Renal pelvis (tissue), 12 donors: ENCODE measurements at places on chromosomes 11 and 22. TPM values are rescaled to one million over a fixed set of nuclear protein-coding genes. Genes with fewer than 3 reads are reported as not detected.

DNA sequence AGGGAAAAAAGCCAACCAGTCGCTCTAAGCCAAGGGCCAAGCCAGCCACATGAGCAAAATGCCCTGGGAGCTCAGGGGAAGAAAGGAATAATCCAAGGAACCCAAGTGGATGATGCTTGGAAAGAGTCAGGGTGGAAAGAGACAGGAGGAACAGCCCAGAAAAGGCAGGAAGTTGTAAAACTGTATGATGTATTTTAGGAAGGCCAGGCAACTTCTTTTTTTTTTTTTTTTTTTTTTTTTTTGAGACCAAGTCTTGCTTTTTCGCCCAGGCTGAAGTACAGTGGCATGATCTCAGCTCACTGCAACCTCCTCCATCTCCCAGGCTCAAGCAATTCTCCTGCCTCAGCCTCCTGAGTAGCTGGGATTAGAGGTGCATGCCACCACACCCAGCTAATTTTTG lies 1.6 kb downstream of the LGALS12 start:
- DNase-seq = no peak

GRCh38 chr11:47400768-47401279 lies 7.6 kb upstream of the SLC39A13 start:
- no peak for DNase-seq

Gene CRYBA4
- not detected for polyA plus RNA-seq

DNA sequence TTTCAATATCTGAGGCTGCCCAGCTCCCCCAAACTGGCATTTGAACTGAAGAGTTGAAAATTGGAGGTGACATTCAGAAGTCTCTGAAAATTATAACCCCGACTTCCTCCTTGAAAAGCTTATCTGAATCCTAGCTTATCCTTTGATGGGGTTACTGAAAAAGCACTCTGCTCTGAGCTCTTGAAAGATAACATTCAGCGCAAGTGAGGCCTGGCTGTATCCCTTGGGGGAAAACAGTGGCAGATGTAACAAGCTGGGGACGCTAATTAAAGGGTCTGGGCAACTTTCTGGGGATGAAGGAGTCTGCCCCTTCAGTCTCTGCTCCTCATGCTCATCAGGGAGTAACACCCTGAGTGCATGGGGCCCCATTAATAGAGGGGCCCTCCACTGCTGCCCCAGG lies 402.0 kb upstream of the CADM1 start:
- no peak for DNase-seq

Gene GAB4
- not detected for polyA plus RNA-seq

DNA sequence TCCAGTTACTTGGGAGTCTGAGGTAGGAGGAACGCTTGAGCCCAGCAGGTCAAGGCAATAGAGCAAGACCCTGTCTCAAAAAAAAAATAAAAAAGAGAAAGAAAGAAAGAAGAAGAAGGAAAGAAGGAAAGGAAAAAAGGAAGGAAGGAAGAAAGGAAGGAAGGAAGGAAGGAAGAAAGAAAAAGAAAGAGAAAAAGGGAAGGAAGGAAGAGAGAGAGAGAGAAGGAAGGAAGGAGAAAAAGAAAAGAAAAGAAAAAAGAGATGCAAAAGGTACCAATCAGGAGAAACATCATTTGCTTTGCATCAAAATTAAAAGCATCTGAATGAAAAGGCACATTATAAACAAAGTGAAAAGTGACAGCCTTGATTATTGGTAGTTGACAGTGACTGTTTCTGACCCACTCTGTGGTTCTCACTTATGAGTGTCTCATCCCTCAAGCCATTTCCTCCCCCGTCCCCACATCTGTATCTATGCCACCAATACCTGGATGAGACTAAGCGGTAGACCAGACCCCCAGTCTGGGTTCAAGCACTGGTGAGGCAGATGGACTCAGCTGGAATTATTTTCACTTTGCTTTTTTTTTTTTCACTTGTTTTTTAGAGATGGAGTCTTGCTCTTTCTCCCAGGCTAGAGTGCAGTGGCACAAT lies 33.0 kb upstream of the XBP1 start:
- no peak for DNase-seq

DNA sequence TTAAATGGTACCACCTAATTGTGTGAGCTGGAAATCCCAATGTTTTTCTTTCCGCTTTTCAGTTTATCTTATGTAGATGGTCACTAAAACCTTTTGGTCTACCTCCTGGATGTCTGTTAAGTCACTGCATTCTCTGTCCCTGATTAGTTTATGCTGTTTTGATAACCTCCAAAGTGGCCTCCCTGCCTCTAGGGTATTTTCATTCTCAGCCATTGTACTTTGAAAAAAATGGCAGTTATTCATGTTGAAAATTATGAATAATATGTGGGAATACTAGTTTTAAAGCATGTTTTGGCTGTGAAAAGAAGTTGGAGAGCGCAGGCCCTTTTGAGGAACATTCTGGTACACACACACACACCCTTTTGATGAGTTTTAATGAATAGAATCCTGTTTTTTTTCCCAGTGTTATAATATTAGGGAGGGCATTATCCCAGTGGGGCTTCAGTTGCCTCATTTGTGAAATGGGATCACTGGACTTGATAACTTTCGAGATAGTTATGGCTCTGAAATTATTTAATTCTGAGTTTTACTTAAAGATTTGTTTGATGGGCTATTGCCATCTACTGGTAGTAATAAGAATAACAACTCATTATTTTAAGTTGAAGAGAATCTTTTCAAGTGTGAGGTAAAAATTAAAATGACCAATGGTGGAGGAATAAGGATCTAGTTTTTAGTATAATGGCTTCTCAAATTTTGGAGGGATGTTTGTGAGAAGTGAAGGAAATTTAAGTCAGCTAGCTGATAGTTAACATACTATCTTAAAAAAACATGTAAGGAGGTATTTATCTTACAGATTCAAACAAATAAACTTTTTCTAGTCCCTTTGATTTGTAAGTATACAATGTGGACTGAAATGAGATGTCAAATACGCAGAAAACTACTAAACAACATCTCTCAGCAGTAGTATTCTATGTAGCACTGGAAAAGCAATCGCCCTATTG lies 3.9 kb downstream of the FDX1 start:
- DNase-seq = no peak

Gene PAAF1
- 41.1 TPM for polyA plus RNA-seq

- DNase-seq = no peak
Observed at GRCh38 chr11:84681456-84681855, 945.7 kb downstream of the DLG2 start.

DNA sequence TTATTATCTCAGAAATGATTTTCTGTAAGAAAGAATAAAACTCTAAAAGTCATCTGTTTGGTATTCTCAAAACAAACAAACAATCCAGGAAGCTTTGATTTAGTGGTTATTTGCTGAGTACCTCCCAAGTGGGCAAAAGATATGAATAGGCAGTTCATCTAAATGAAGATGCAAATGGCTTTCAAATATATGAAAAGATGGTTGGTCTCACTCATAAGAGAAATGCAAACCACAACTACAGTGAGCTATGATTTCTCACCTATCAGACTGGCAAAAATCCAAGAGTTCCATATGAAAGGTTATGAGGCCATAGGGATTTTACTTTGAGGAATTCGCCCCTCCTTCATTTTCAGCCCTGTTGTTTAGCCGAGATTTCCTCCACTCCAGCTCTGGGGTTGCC lies 11.3 kb upstream of the P2RY2 start:
- DNase-seq = no peak

DNA sequence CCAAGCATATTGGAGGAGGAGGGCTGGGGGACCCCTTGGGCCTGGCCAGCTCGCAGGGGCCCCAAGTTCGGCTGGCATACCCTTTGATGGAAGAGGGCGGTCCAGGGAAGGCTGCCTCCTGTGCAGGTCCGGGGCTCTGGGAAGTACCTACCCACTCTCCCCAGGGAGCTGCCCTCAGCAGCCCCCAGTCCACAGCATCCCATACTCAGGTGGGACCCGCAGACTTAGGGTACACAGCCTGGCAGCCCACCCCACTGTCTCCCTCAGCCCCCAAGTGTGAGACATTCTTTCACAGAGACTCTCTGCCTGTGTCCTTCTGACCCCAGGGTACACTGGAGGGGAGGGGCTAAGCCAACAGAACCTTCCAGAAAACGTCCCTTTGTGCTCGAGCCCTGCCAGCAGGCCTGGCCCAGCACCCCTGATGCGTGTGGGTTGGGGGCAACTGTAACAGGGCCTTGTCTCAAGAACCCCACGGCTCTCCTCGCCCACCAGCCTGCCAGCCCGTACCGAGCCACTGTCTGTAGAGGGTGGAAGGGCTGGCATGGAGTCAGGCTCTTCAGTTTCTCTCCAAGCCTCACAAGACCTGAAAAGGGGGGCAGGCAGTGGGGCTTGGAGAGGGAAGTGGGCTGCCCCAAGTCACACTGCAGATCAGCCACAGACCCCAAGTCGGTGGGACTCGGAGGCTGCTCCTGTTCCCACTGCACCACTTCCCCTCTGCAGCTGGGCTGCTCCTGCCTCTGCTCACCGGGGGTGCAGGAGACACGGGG lies 7.0 kb upstream of the TNFRSF13C start:
- no peak for DNase-seq

DNA sequence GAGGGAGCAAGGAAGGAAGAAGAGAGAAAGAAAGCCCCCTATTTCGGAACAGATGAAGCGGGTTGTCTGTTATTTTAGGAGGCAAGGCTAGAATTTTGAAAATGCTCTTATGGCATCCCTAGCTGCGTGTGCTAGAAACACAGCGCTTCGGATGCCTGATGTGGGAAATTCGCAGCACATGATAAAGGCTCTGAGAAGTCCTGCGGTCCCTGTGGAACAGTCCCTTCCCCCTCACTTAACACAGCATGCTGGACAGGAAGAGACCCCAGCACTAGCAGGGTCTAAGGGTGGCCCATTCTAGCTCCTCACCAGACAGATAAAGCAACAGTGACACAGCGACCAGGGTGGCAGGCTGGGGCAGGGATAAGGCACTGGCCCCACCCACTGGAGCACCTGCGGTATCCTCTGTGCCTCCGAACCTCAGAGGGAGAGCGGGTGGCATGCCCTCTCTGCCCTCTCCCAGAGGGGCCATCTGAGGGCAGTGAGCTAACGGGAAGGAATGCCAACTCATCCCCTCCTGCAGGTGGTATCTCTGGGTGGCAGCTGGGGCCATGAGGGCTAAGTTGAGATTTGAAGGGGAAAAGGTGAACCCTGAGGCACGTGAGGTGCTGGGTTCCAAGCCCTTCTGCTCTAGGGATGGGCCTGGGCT lies 75.7 kb downstream of the SCUBE1 start:
- no peak for DNase-seq

- DNase-seq = no peak
Observed at GRCh38 chr11:129075757-129076156, 116.4 kb downstream of the ARHGAP32 start.

Gene MS4A1
- 0.48 TPM for polyA plus RNA-seq

DNA sequence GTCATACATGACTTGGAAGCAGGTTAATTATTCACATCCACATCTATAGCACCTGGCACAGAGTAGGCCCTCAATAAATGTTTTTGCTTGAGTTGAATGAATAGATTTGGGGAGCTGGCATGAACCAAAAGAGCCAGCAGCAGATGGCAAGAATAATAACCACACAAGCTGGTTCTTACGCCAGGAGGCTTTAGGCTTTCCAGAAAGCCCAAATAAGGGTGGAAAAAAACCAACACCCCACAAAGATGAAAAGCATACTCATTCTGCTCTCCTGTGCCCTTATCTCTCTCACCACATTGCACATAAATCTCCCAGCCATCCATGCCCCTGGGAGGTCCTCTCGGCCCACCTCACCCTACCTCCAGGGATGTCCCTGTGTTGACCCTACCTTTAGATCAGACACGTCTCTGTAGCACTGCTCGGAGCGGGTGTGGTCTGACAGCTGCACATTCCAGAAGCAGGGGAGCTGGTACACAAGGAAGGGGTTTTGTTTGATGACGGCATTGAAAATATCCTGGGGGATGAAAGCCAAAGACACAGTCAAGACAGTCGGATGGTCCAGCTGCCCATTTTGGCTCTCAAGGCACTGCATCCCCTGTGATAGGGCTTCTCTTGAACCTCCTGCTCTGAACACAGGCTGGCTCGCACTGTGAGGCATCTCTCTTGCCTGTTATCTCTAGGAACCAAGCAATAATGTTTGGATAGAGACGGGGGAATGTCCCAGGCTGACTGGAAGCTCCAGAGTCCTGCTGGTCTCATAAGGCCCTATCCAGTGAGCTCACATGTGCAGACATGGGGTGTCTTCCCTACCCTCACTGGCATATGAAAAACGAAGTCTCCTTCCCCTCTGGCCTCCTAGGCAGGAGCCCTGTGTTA lies 323.6 kb upstream of the SYN3 start:
- DNase-seq = no peak

DNA sequence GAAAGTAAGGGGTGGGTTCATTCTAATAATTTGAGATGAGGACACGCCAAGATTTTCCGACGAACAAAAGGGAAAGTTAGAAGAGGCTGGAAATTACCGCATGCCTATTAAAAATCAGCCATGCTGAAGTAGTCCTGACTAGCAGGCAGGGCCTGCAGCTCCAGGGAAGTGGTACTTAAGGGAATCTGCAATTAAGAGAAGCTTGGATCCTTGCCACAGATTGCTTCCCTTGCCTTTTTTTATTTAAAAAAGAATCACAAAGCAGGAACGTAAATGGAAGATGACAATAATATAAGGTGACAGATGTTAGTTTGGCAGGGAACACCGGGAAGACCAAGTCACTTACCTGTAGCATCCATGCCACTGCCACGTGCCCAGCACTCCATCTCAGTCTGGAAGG lies 359.3 kb downstream of the CADM1 start:
- no peak for DNase-seq

DNA sequence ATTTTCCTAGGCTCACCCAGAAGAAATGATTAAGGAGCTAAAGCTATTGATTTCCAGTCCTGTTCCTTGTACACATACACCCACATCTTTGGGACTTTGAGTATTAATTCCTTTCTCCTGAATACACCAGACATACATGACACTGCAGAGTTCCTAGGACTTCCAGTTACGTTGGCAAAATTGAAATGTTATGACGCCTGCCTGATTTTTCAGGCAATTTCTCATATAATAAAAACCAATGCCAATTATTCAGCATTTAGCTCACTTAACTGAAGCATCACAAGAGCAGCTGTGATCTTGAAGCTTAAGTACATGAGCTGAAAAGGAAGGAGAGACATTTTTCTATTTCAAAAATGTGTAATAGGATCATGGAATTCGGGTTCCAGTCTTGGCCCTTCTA lies 4.5 kb downstream of the CLMP start:
- no peak for DNase-seq

Gene MS4A13
- polyA plus RNA-seq = not detected

Gene SELENOO
- polyA plus RNA-seq = 32.9 TPM

GRCh38 chr11:108959105-108959761 lies 294.4 kb downstream of the DDX10 start:
- no peak for DNase-seq
